Gastrocnemius medialis (tissue), 4 donors: ENCODE measurements at places on chromosomes 5 and 9. TPM values are rescaled to one million over a fixed set of nuclear protein-coding genes. Genes with fewer than 3 reads are reported as not detected.

- no peaks in the 10 kb centered on the region for H3K4me1 ChIP-seq
- no peak for DNase-seq
- H3K27me3 ChIP-seq, result no peaks in the 10 kb centered on the region
- no peak overlapping the region for H3K27ac ChIP-seq
- no peak overlapping the region for H3K4me3 ChIP-seq
- no peaks in the 10 kb centered on the region for H3K36me3 ChIP-seq
Observed at GRCh38 chr9:71333321-71333720, 211.9 kb upstream of the TRPM3 start.

- H3K36me3 ChIP-seq, result no peaks in the 10 kb centered on the region
- no peak for DNase-seq
- H3K4me3 ChIP-seq, result peak overlapping the region; percentile 60
- peak overlapping the region; percentile 81 for H3K27ac ChIP-seq
- no peaks in the 10 kb centered on the region for H3K27me3 ChIP-seq
Observed at GRCh38 chr9:134066913-134067851, 644 bp downstream of the BRD3 start.

DNA sequence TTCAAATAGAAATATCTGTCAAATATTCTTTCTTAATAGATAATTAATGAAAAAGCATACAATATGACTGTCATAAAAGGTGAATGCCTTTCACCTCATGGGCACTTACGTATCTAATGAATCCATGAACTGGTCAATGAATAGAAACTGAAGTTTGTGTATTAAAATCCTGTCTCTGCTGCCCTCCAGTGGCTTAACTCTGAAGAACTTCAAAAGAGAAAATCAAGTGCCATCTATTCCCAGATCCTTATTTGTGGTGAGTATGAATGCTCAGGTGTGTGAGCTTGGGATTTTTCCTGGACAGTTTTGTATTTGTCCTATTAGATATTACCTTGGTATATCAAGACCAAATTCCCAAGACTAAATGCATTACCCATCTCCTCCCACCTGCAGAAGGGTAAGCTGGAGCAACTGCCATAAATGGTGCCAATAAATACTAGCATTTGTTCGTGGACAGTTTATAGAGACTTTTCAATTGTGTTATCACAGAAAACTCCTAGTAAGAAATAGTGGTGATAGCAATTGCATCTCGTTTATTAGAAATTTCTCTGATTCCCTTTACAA, 44.0 kb upstream of the SVEP1 start:
- no peaks in the 10 kb centered on the region for H3K4me1 ChIP-seq
- no peaks in the 10 kb centered on the region for H3K36me3 ChIP-seq
- H3K27me3 ChIP-seq, result no peaks in the 10 kb centered on the region
- no peak overlapping the region for H3K4me3 ChIP-seq

DNA sequence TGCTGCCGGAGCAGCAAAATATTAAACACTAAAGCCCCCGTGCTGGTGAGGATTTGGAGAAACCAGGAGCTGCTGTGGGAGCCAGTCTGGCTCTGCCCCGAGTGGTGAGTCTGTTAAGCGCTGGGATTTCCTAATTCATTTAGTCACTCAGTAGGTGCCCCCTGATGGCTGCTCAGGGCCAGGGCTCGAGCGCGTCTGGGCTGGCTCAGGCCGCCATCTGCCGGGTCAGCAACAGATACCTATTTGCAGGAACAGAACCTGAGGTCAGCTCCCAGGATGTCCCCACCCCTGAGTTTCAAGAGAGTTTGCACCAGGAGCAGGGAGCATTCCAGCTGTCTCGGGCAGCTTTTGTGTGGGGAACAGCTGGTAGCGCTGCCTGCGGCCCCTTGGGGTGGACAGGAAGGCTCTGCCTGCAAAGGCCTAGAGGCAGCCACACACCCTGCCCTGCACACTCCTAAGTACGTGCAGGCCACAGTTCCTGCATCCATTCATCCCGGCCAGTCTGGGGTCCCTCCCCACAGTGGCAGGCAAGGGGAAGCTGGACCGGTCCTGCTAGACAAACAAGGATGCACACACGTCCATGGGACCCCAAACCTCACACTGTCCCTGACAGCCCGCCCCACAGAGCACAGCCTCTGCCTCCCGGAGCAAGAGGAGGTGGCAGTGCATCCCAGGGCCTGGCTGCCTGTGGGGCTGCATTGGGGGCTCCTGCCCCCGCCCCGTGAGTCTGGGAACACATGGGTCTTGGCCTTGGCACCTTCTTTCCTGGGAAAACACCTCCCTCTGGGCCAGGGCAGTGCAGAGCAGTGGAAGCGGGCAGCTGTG, 83.7 kb downstream of the ADAMTS2 start:
- H3K4me1 ChIP-seq, result peaks cover 17% of the 10 kb centered on the region
- H3K27me3 ChIP-seq, result no peaks in the 10 kb centered on the region
- no peak overlapping the region for H3K4me3 ChIP-seq

APBA1 gene
- 0.61 TPM for total RNA-seq

FBXL7 gene
- total RNA-seq, result 2.4 TPM

PCDHGB7 gene
- 3.0 TPM for total RNA-seq

SYNPO gene
- total RNA-seq, result 548 TPM

MYORG gene
- 48.7 TPM for total RNA-seq
